Sciatic nerve (tissue), 2 donors: ENCODE measurements at places on chromosomes 3 and 15. TPM values are rescaled to one million over a fixed set of nuclear protein-coding genes. Genes with fewer than 3 reads are reported as not detected.

PRKAR2A gene
- total RNA-seq, result 46.5 TPM

CHL1 gene
- total RNA-seq, result 252 TPM

SV2B gene
- 19.1 TPM for total RNA-seq

BRPF1 gene
- total RNA-seq, result 19.8 TPM

TLR9 gene
- 1.1 TPM for total RNA-seq

THAP10 gene
- 3.4 TPM for total RNA-seq

EFCAB12 gene
- total RNA-seq, result 0.40 TPM

A4GNT gene
- total RNA-seq, result not detected

SMC4 gene
- 21.4 TPM for total RNA-seq

OSTN gene
- total RNA-seq, result 1.1 TPM

CADPS gene
- 1.1 TPM for total RNA-seq

P2RY1 gene
- total RNA-seq, result 8.6 TPM

SAMMSON gene
- total RNA-seq, result 3.4 TPM

CEMIP gene
- total RNA-seq, result 9.9 TPM

DUOXA1 gene
- total RNA-seq, result 5.9 TPM

MCTP2 gene
- total RNA-seq, result 32.3 TPM

AHSG gene
- not detected for total RNA-seq

ARHGEF26 gene
- total RNA-seq, result 23.9 TPM

POLQ gene
- total RNA-seq, result 0.09 TPM

ANKRD63 gene
- total RNA-seq, result not detected

KLHL24 gene
- total RNA-seq, result 70.9 TPM
